Liver (tissue), 10 donors: ENCODE measurements at places on chromosomes 7 and 10. TPM values are rescaled to one million over a fixed set of nuclear protein-coding genes. Genes with fewer than 3 reads are reported as not detected.
A peak's percentile ranks its signal among the peaks of the same experiment; 100 is the strongest.

DNA sequence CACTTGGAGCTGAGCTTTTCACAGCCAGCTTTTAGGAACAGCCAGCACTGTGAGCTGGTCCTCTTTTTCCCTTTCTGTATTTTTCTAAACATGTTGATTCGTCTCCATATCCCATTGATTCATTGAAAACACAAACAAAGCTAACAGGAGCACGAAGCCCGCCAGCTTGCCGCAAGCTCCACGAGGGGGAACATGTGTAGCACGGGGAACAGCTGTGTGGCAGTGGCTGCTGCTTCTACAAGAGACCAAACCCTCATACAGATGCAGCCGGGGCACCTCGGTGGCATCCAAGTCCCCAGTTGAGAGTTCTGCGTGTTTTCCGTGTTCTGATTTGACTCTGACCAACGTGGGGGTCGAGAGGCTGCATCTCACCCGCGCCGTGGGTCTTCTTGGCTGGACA is 80.8 kb upstream of the SH2B2 start:
- H3K36me3 ChIP-seq, result peaks cover 54% of the 10 kb centered on the region
- H3K27me3 ChIP-seq, result no peaks in the 10 kb centered on the region

DNA sequence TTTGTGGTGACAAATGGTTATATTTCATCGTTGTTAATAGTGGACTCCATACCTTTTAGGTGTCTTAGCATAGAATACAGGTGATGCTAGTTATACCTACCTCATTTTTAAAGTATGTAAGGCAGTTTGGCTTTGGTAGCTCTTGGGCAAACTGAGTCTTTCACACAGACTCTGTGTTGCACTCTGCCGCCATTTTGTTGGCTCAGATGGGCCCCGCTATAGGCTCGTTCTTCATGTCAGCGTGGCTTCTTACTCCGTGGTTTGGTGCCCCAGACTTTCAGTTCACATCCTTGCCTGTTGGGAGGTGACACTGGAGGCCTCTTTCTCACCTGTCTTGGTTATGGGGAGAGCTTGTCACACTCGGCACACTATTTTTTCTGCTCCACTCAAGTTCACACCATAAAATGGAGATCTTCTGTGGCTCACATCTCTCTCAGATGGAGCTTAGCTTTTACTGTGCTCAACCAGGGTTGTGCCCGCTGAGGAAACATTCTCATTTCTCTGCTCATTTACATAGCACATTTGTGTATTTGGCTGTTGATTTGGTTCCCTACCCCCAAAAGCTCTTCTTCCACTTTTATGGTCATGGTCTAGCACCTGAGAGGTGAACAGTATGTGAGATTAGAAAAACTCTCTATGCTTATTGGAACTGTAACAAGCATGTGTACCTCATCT is 178.5 kb downstream of the ARID5B start:
- no peaks in the 10 kb centered on the region for H3K36me3 ChIP-seq
- no peak overlapping the region for H3K4me3 ChIP-seq
- H3K4me1 ChIP-seq, result no peaks in the 10 kb centered on the region

DNA sequence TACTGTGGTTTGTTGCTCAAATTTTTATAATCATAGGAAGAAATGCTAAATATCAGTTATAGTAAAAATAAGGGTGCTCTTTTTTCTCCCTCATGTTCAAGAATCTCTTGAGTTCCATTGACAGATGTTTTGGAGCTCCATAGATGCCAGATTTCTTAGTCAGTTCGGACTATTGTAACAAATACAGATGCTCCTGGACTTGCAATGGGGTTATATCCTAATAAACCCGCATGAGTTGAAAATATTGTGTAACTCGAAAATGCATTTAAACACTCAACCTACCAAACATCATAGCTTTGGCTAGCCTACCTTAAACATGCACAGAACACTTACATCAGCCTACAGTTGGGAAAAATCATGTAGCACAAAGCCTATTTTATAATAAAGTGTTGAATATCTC is 100.7 kb upstream of the CSTF2T start:
- H3K27me3 ChIP-seq, result no peaks in the 10 kb centered on the region
- H3K36me3 ChIP-seq, result no peaks in the 10 kb centered on the region
- H3K27ac ChIP-seq, result no peak overlapping the region
- no peak overlapping the region for H3K4me3 ChIP-seq
- DNase-seq, result no peak
- H3K4me1 ChIP-seq, result no peaks in the 10 kb centered on the region

- H3K36me3 ChIP-seq, result no peaks in the 10 kb centered on the region
- no peak for DNase-seq
- H3K4me1 ChIP-seq, result peaks cover 28% of the 10 kb centered on the region
- H3K27me3 ChIP-seq, result no peaks in the 10 kb centered on the region
- H3K27ac ChIP-seq, result no peak overlapping the region
Observed at GRCh38 chr10:103543617-103544525, 50.4 kb downstream of the NEURL1 start.

- DNase-seq, result no peak
- no peaks in the 10 kb centered on the region for H3K27me3 ChIP-seq
- no peak overlapping the region for H3K4me3 ChIP-seq
- peaks cover 84% of the 10 kb centered on the region for H3K4me1 ChIP-seq
- H3K27ac ChIP-seq, result peak overlapping the region; percentile 65
Observed at GRCh38 chr7:47458057-47458456, 123.9 kb downstream of the TNS3 start.

DNA sequence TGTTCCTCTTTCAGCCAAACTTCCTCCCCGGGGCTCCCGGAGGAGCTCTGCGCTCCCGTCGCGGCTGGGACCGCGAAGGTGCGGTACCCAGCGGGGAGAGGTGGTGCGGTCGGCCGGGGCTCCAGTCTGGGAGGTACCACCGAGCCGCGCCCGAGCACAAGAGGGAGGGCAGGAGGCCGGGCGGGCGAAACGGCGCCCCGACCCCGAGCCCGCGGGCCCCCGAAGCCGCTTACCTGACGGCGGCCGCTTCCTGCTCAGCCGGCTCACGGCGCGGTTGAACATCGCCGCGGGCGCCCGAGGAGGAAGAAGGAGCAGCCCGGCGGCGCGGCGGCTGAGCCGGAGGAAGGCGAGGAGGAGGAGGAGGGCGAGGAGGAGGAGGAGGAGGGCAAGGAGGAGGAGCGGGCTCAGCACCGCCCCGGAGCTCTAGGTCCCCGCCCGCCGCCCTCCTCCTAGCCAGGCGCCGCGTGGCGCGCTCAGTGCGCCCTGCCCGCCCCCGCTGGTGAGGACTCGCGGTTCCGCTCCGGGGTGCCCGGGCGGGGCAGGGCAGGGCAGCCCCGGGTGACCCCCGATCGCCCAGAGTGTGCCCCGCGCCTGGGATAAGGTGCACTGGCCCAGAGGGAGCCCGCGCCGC is at the start of gene RGS10:
Gene RGS10 (minus strand): TSS at position 363 of the 631 bp plus-strand sequence. CDS start 81 bp downstream, at position 282.
- H3K4me1 ChIP-seq, result peaks cover 16% of the 10 kb centered on the region
- peak; percentile 78 for DNase-seq
- H3K36me3 ChIP-seq, result no peaks in the 10 kb centered on the region
- peak within 1 kb of the TSS; percentile 42 for H3K4me3 ChIP-seq

DNA sequence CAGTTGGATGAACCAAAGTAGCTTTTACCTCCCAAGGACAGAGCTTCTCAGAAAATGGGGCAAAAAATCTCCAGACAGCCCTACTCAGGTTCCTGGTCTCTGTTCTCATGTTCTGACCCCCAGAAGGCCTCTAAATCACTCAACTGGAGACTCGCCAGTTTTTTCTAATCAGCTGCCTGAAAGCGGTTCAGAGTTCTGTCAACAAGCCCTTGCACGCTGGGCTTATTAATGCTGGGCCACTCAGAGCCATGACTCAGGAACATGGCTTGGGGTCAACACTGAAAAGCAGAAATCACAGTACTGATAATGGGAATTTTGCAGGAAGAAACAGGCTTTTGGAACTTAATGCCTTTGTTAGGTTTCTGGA is 15.3 kb downstream of the ECHDC3 start:
- H3K36me3 ChIP-seq, result no peaks in the 10 kb centered on the region
- peak; percentile 45 for DNase-seq
- no peak overlapping the region for H3K4me3 ChIP-seq
- H3K4me1 ChIP-seq, result peaks cover 16% of the 10 kb centered on the region

GRCh38 chr10:46229144-46229563 is 57.6 kb upstream of the ANTXRL start:
- no peaks in the 10 kb centered on the region for H3K27me3 ChIP-seq
- no peaks in the 10 kb centered on the region for H3K36me3 ChIP-seq
- H3K4me1 ChIP-seq, result no peaks in the 10 kb centered on the region
- no peak for DNase-seq
- no peak overlapping the region for H3K4me3 ChIP-seq
- no peak overlapping the region for H3K27ac ChIP-seq

DNA sequence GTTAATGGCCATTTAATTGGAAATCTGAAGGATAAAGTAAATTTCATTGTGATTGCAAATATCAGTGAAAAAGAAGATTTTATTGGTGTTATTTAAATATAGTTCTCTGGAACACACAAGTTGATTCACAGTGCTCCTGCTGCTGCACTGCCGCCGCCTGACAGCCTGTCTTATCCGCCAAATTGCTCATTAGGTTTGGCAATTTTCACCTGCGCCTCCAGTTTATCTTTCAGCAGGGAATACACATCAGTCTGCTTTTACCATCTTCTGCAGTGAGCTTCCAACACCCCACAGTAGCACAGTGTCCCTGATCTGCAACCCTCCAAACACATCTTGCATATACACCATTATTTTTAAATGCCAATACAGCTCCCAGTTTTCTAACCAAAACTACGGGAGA is 308.3 kb downstream of the PARD3 start:
- H3K36me3 ChIP-seq, result no peaks in the 10 kb centered on the region
- H3K4me1 ChIP-seq, result peaks cover 7% of the 10 kb centered on the region
- no peak overlapping the region for H3K4me3 ChIP-seq
- no peak overlapping the region for H3K27ac ChIP-seq
- H3K27me3 ChIP-seq, result no peaks in the 10 kb centered on the region

DNA sequence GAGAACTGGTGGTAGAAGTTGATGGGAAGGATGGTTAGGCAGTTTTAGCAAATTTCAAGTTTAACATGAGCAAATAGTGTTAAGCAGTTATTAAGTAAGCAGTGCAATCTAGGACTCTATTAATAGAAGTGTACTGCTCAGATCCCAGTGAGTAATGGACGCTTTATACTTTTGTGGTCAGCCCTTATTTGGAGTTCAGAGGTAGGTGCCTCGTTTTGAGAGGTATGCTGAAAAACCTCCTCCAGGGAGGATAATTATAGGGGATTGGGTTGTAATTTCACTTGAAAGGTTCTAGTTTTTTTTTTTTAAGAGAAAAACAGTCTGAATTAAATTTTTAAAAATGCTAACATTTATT is 33.5 kb upstream of the CCDC7 start:
- no peaks in the 10 kb centered on the region for H3K36me3 ChIP-seq
- DNase-seq, result no peak
- H3K27me3 ChIP-seq, result no peaks in the 10 kb centered on the region
- no peak overlapping the region for H3K27ac ChIP-seq
- no peak overlapping the region for H3K4me3 ChIP-seq
- no peaks in the 10 kb centered on the region for H3K4me1 ChIP-seq

- no peak overlapping the region for H3K4me3 ChIP-seq
- no peak for DNase-seq
- peaks cover 2% of the 10 kb centered on the region for H3K27me3 ChIP-seq
- no peaks in the 10 kb centered on the region for H3K36me3 ChIP-seq
- H3K4me1 ChIP-seq, result no peaks in the 10 kb centered on the region
Observed at GRCh38 chr7:118478931-118479330, 254.4 kb downstream of the ANKRD7 start.

GRCh38 chr7:44606341-44607140 is at the start of gene OGDH:
Gene OGDH, plus strand, starts transcription at chr7:44606627. Its CDS starts 17,717 bp downstream, at chr7:44624344.
- H3K36me3 ChIP-seq, result no peaks in the 10 kb centered on the region
- peaks cover 1% of the 10 kb centered on the region for H3K4me1 ChIP-seq
- H3K27me3 ChIP-seq, result no peaks in the 10 kb centered on the region
- peak; percentile 98 for DNase-seq
- H3K4me3 ChIP-seq, result peak within 1 kb of the TSS; percentile 84

DNA sequence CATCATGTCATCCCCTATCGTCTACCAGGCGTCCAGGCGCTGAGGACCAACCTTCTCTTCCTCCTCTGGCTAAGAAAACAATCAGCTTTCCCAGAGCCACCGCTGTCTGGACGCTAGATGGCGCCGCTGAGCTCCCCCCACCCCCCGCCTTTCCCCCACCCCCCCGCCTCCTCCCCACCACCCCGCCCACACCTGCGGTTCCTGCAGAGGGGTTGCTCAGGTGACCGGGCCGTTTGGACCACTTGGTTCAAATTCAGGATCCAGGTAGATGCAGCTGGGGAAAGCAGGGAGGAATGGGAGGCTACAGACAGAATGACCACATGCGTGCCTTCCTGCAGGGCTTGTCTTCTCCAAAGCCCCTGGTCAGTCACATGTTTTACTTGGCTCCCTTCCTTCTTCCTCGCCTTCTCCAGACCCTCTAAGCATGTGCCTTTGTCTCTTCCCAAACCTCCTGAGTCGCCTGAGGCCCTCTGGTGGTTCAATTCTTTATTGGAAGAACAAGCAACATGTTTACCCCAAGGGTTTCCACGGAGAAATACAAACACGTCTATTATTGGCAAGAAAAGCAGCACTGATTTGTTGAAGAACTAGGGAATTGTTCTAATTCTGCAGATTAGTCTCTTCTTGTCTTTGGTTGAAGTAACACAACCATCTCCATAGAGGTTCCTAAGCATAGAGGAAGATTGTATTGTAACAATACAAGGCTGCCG is 24.7 kb downstream of the AOC1 start:
- peak; percentile 55 for DNase-seq
- no peak overlapping the region for H3K4me3 ChIP-seq
- H3K27me3 ChIP-seq, result no peaks in the 10 kb centered on the region
- H3K4me1 ChIP-seq, result peaks cover 7% of the 10 kb centered on the region
- peak overlapping the region; percentile 32 for H3K27ac ChIP-seq

DNA sequence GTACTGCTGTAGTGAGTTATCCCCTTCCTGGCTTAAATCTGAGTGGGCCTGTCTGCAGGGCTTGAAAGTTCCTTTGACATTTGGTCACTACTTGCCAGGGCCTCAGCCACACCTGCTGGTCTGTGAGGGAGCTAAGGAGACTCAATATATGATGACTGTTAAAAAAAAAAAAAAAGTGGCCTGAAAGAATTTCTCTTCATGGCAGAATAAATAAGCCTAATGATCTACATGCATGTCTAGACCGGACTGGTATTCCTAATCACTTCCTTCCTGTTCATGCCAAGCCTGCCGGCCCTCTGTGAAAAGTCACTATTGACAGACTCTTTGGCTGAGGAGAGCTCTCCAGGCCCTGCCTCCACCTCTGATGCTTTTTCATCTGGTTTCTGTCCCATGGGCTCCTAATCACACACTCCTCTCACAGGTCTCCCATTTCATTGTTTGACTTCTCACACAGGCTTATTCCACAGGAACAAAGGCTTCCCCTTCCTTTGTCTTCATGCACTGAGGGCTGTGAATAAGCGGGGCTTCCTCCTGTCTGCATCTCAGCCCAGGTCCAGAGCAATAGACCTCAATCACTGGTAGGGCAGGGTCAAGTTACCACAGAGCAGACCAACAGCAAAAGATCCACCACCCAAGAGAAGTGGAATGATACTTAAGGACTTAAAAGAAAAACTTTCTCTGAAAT is 99.1 kb upstream of the SEC61G start:
- H3K27me3 ChIP-seq, result peaks cover 4% of the 10 kb centered on the region
- H3K27ac ChIP-seq, result no peak overlapping the region
- H3K4me1 ChIP-seq, result peaks cover 6% of the 10 kb centered on the region
- no peak overlapping the region for H3K4me3 ChIP-seq

MARVELD1 gene
- total RNA-seq, result 3.3 TPM

ASB10 gene
- total RNA-seq, result not detected

DLD gene
- 49.4 TPM for total RNA-seq

WNT2 gene
- total RNA-seq, result 2.0 TPM

SPDYE6 gene
- total RNA-seq, result not detected

MMP21 gene
- total RNA-seq, result 0.37 TPM
